ENCODE measurements at places on chromosomes 2 and 18.

GRCh38 chr2:192146069-192147015, 48.4 kb downstream of the TMEFF2 start:
- no peak for DNase-seq

DNA sequence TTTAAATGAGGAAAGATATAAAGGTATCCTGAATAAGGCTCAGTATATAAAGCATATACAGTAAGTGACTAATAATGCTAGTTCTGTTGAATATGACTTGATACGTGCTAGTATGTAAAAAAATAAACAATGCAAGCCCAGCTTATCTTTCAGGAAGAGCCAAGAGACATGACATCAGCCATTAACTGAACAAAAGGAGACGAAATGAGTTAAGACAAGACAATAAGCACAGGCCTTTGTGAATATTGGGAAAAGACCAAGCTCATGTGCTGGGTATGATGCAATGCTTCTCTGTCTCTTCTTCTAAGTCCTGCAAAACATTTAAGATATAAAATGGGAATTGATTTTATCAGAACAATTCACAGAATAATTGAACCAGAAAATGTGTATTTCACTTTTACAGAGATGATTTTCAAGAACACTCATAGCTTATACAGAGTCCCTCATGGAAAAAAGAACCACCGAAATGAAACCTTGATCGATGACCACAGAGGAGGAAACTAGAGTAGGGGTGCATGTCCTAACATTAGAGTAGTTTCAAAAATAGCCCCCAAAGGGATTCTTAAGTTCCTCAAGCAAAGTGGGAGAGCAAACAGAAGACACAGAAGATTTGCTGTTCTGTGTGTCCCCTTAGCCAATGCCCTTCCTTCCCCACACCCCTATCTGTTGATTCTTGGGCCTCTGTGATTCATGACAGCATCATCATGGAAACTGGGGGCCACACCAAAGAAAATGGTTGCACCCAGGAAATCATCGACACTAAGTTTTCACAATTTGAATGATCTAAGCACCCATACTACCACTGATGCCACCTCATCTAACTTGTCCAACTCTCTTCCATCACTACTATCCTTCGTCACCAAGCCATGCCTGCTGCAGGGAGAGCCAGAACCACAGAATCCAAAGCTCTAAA, 68.0 kb upstream of the CRIM1 start:
- no peak for DNase-seq

DNA sequence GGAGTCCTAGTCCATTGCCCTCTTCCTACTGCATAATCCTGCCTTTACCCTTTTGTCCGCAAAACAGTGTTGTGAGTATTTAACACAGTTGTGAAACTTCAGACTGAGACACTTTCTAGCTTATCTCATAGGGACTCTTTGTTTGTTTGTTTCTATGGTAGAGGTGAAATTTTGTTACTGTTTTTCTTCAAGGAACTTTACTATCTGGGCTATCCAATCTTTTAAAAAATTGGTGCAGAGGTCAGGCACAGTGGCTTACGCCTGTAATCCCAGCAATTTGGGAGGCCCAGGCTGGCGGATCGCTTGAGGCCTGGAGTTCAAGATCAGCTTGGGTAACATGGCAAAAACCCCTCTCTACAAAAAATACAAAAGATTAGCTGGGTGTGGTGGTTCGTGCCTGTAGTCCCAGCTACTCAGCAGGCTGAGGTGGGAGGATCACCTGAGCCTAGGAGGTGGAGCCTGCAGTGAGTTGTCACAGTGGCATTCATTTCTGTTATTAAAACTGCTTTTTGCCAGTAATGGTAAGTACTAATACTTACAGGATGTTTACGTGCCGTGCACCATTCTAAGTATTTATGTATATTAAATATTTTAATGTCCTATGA, 18.8 kb downstream of the GMCL1 start:
- no peak for DNase-seq

GRCh38 chr2:18440141-18440661, 120.3 kb downstream of the RDH14 start:
- no peak for DNase-seq

GRCh38 chr2:170298861-170299429, 121.0 kb downstream of the MYO3B start:
- DNase-seq = no peak

GRCh38 chr18:76657911-76658470, 162.9 kb upstream of the ZNF516 start:
- DNase-seq = no peak

DNA sequence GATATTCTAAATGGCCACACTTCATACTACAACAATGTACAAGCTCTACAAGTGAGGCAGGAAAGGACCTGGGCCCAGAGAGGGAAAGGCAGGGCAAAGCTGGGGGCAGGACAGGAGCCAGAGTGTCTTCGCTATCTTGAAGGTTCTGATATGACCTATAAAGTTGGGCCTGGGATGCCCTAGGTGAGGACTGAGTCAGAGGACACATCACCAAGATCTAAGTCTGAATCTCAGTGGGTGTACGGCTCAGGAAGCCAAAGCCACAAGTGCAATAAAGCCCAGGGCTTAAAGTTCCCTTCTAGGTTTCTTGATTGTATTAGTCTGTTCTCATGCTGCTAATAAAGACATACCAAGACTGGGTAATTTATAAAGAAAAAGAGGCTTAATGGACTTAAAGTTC, 219.1 kb downstream of the ALK start:
- DNase-seq = no peak

DNA sequence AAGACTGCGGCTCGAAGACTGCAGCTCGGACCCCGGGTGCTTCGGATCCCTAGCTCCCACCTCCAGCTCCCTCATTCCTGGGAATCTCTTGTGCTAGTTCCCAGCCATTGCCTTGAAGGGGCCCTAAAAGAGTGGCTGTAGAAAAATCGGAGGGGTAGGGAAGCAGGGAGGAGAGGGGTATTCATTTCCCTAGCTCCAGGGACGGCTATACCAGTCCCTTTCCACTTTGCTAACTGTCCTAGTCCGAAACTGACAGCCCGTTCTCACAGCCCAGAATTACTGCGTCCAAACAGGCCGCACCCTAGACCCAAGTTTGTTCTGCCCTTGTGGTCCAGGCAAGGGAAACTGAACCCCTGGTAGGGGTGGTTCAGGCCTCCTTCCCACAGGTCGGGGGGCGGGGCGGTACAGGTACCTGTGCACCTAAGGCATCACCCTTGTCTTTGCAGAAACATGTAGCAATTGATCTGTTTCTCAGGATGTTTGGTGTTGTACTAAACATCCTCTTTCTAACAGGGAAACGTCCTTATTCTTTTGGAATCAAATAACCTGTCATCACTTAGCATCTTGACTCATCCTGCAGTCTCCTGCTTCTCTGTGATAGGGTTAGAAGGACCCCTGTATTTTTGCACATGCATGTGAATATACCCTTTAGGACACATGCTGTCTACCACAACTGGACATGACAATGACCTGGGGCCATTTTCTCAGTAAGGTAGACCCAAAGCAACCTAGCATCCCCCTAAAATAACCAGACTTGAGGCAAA, 4.0 kb downstream of the EMX1 start:
- no peak for DNase-seq

- no peak for DNase-seq
Measured at GRCh38 chr18:9810994-9811705, 74.6 kb upstream of the TXNDC2 start.

- no peak for DNase-seq
Measured at GRCh38 chr18:42068030-42068429, 113.0 kb downstream of the PIK3C3 start.

GRCh38 chr18:76412010-76412817, 82.8 kb downstream of the ZNF516 start:
- DNase-seq = no peak

- DNase-seq = no peak
Measured at GRCh38 chr2:222743251-222743812, 71.9 kb downstream of the MOGAT1 start.

- no peak for DNase-seq
Measured at GRCh38 chr2:143674051-143674450, 544.8 kb downstream of the ARHGAP15 start.

Measured in T-helper 22 cell (primary cell).